ENCODE measurements at places on chromosomes 11 and 22. TPM values are rescaled to one million over a fixed set of nuclear protein-coding genes. Genes with fewer than 3 reads are reported as not detected.

The MS4A18 gene
- total RNA-seq, result not detected

The NAALADL1 gene
- 13.4 TPM for total RNA-seq

The NCF4 gene
- total RNA-seq, result 45.0 TPM

The ALDH3B2 gene
- 1.8 TPM for total RNA-seq

The VPREB1 gene
- total RNA-seq, result not detected

The CD6 gene
- total RNA-seq, result 5.6 TPM

The OR52I1 gene
- not detected for total RNA-seq

The SCGB2A2 gene
- total RNA-seq, result not detected

GRCh38 chr11:27058456-27058855 lies 17.8 kb downstream of the BBOX1 start:
- DNase-seq, result no peak
- H3K4me1 ChIP-seq, result no peaks in the 10 kb centered on the region
- no peak overlapping the region for H3K27ac ChIP-seq
- H3K27me3 ChIP-seq, result no peaks in the 10 kb centered on the region
- no peak overlapping the region for H3K4me3 ChIP-seq

DNA sequence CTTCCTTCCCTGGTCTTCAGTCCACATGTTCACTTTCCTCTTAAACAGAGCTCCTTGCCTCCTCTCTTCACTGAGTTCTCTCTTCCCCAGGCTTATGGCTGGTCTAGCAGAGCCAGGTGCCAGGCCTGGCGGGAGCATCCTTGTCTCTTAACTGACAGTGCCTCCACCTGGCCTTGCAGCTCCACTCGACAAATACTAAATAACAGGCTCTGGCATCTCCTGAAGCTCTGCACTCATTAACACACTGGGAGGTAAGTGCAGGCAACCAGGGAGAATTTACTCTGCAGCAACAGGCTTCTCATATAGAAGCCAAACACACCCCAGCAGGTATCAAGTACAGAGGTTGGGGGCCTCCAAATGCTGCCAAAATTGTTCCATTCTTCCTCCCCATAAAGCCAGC lies 438.1 kb downstream of the SOX6 start:
- H3K27me3 ChIP-seq, result no peaks in the 10 kb centered on the region
- no peak overlapping the region for H3K4me3 ChIP-seq
- H3K36me3 ChIP-seq, result no peaks in the 10 kb centered on the region
- no peaks in the 10 kb centered on the region for H3K4me1 ChIP-seq
- DNase-seq, result no peak

DNA sequence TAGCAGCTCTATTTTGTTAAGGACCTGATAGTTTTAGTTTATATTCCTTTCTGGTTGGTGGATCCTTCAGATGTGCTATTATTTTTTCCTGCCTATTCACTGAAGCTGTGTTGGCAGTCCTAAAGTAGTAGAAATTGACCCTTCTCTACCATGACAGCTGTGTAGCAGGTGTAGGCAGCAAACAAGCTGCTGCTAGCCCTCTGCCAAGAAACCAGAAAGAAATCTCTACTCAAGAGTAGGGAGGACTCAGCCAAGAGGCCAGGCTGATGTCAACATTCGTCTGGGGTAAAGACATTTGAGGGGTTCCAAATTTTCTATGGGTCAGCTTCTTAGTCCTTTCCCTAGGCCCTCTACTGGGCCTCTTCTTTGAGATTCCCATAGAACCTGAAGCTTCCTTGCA lies 51.2 kb downstream of the CSTF3 start:
- H3K36me3 ChIP-seq, result peaks cover 6% of the 10 kb centered on the region
- no peaks in the 10 kb centered on the region for H3K4me1 ChIP-seq
- no peak for DNase-seq
- H3K27me3 ChIP-seq, result no peaks in the 10 kb centered on the region

DNA sequence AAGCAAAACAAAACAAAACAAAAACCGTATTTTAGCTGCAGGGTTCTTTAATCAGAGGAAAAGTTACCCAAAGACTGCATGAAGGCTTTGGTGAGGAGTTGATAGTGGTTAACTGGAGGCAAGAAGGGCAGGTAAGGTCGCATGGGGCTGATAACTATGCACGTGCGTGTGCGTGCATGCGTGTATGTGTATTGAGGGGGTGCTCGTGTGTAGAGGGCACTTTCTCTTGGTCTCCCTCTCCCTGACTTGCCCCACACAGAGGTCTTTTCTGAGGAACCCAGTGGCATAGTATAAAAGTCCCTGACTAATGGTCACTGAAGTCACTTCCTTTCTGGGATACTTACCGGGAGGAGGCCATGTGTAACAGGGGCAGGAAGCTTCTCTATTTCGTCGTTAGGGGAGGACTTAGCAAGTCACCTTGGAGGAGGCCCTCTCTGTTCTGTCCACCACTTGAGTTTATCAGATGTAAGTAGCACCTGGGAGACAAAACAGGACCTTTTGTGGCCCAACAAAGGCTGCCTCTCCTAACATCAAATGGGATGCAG lies 20.1 kb upstream of the FCHSD2 start:
- no peak for DNase-seq
- no peak overlapping the region for H3K4me3 ChIP-seq
- H3K27ac ChIP-seq, result no peak overlapping the region
- no peaks in the 10 kb centered on the region for H3K36me3 ChIP-seq
- H3K4me1 ChIP-seq, result peaks cover 17% of the 10 kb centered on the region

DNA sequence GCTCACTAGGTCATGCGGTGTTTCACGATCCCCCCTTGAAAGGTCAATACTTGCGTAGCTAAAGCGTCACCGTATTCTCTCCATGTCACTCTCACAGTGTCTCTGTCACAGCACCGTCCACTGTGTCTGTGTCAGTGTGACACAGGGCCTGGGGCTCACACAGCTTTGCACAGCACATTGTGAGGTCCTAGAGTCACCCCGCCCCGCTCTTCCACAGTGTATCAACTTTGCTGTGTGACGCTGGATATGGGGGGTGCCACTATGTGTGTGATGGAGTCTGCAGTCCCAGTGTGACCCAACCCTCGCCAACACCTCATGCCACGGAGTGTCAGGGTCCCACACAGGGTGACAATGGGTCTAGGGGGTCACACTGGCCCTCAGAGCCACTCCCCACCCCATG lies 583 bp downstream of the P4HA3 start:
- H3K4me3 ChIP-seq, result peak overlapping the region; percentile 55
- no peaks in the 10 kb centered on the region for H3K36me3 ChIP-seq
- H3K4me1 ChIP-seq, result peaks cover 10% of the 10 kb centered on the region
- no peak overlapping the region for H3K27ac ChIP-seq
- H3K27me3 ChIP-seq, result no peaks in the 10 kb centered on the region
- DNase-seq, result no peak

GRCh38 chr22:48780597-48781277 lies 1046.9 kb downstream of the BRD1 start:
- H3K27ac ChIP-seq, result no peak overlapping the region
- DNase-seq, result peak; percentile 6
- H3K36me3 ChIP-seq, result no peaks in the 10 kb centered on the region
- no peaks in the 10 kb centered on the region for H3K4me1 ChIP-seq

- H3K4me1 ChIP-seq, result peaks cover 7% of the 10 kb centered on the region
- H3K27ac ChIP-seq, result no peak overlapping the region
- H3K27me3 ChIP-seq, result no peaks in the 10 kb centered on the region
- peaks cover 13% of the 10 kb centered on the region for H3K36me3 ChIP-seq
- no peak for DNase-seq
- no peak overlapping the region for H3K4me3 ChIP-seq
These were observed 86.8 kb downstream of the AMOTL1 start for GRCh38 chr11:94854770-94855633.

DNA sequence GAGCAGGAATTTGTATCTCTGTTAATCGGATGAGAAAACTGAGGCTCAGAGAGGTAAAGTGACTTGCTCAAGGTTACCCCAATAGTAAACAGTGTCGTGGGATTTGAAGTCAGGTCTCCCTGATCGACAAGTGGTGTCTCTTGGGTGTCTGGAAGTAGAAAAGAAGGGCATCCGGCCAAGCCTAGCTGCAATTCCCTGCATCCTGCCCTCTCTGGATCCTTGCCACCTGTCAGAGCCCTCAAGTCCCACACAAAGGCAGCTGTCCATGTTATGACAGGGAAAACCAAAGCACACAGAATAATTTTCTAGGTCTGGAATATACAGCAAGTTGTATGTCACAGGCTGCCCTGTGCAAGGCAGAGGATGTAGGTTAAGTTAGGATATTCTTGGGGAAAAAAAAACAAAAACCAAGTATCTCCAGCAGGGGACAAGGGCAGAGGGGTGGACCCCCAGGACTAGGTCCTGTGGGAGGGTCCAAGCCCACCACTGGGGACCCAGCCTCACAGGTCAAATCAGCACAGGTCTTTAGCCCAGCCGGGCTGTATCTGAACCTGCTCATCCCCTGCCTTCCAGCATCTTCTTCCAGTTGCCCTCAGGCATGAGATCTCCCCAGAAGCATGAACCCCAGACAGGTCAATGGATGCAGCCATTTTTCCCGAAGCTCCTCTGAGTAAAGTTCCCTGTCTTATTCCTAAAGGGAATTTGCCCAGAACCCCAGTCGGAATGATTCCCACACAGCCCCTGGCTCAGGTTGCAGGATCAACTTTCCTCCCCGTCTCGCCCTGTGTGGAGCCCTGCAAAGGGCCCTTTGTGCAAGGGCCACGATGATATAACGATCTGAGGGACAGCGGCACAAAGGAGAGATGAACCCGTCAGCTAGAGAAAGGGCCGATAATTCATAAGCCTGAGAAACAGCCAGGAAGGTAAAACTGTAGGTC lies 15.0 kb downstream of the USH1C start:
- no peak for DNase-seq
- H3K36me3 ChIP-seq, result no peaks in the 10 kb centered on the region
- H3K27me3 ChIP-seq, result no peaks in the 10 kb centered on the region
- no peak overlapping the region for H3K4me3 ChIP-seq
- no peaks in the 10 kb centered on the region for H3K4me1 ChIP-seq

- H3K4me1 ChIP-seq, result no peaks in the 10 kb centered on the region
- H3K27me3 ChIP-seq, result no peaks in the 10 kb centered on the region
- no peak for DNase-seq
- H3K4me3 ChIP-seq, result no peak overlapping the region
These were observed 74.9 kb downstream of the DSCAML1 start for GRCh38 chr11:117722082-117722481.

DNA sequence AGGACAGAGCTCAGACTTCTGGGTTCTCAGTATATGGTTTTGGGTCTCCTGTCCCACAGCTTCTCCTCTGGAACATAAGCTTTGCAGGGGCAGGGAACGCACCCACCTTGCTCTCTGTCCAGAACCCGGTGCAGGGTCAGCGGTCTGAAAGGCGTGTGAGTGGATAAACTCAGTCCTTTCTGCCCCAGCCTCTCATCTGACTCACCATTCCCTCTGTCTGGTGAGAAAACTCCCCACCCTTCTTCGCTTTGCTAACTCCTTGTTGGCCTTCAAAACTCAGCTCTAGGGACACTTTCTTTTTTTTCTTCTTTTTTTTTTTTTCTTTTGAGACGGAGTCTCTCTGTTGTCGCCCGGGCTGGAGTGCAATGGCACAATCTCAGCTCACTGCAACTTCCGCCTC lies 68.9 kb upstream of the NUP50 start:
- no peaks in the 10 kb centered on the region for H3K27me3 ChIP-seq
- H3K4me1 ChIP-seq, result no peaks in the 10 kb centered on the region
- no peak for DNase-seq
- H3K4me3 ChIP-seq, result no peak overlapping the region
- no peak overlapping the region for H3K27ac ChIP-seq
- no peaks in the 10 kb centered on the region for H3K36me3 ChIP-seq

DNA sequence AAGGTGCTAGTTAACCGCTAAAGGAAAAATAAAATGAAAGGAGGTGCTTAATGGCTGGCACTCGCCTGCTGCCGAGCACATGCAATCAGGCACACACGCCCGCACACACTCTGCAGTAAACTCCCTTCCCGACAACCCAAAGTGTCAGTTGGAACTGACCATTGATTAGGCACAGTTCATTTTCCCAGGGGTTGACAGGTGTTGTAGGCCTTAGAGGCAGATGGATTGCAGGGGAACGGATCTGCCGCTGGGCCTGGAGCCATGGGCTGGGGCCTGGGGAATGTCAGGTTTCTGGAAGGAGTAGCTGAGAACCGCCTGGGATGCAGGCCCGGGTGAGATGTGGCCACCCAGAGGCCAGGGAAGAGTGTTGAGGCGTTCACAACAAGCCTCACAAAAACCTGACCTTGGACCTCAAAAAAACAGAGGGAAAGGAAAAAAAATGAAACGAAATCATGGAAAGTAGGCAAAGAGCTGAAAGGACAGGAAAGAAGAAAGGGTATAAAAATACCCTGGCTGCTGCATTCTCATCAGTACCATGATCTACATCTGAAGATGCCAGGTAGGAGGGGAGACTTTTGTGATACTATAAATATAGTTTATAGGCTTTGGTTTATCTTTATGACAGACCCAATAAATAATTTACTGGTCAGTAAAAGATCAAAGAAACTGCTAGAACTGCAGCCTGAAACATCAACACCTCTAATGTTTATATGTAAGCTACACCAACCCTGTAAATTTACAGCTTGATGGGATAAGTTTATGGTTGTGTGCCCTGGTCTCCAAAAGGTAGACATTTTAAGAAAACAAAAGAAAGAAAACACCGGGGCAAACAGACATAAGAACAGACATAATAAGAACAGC lies 313.4 kb downstream of the BUD13 start:
- no peak overlapping the region for H3K27ac ChIP-seq
- no peaks in the 10 kb centered on the region for H3K4me1 ChIP-seq
- no peak overlapping the region for H3K4me3 ChIP-seq
- peak; percentile 27 for DNase-seq

GRCh38 chr11:121610706-121611105 lies 157.9 kb upstream of the SORL1-AS1 start:
- H3K36me3 ChIP-seq, result peaks cover 70% of the 10 kb centered on the region
- H3K4me1 ChIP-seq, result no peaks in the 10 kb centered on the region
- no peak for DNase-seq
- H3K27ac ChIP-seq, result no peak overlapping the region

GRCh38 chr11:68667511-68668500 lies 16.5 kb upstream of the GAL start:
- no peak overlapping the region for H3K27ac ChIP-seq
- no peak overlapping the region for H3K4me3 ChIP-seq
- no peaks in the 10 kb centered on the region for H3K27me3 ChIP-seq

- peaks cover 3% of the 10 kb centered on the region for H3K4me1 ChIP-seq
- H3K27ac ChIP-seq, result peak overlapping the region; percentile 16
- H3K27me3 ChIP-seq, result no peaks in the 10 kb centered on the region
- no peaks in the 10 kb centered on the region for H3K36me3 ChIP-seq
These were observed 22.9 kb upstream of the ARHGAP8 start for GRCh38 chr22:44729391-44730021.

GRCh38 chr11:22626573-22627239 lies 1.1 kb upstream of the FANCF start:
- peak overlapping the region; percentile 91 for H3K27ac ChIP-seq
- peaks cover 10% of the 10 kb centered on the region for H3K4me1 ChIP-seq
- no peak overlapping the region for H3K4me3 ChIP-seq
- DNase-seq, result no peak
- no peaks in the 10 kb centered on the region for H3K27me3 ChIP-seq
- H3K36me3 ChIP-seq, result no peaks in the 10 kb centered on the region

DNA sequence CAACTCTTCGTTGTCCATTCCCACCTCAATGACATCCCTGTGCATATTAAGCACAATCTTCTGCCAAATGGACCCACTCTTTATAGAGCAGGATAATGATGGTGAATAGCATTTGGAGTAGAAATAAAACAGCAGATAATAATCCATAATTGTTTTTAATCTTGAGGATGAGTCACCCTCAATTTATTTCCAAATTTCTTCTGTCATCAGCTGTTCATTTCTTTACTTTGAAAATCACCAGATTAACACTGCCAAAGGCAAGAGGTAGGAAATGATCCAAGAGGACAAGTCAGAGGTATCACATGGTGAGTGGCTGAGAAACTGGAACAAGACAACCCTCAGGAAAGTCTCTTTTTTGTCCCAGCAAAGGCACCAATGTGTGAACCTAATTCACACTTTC lies 7.3 kb upstream of the AMBRA1 start:
- DNase-seq, result no peak
- H3K36me3 ChIP-seq, result peaks cover 7% of the 10 kb centered on the region
- no peaks in the 10 kb centered on the region for H3K27me3 ChIP-seq
- H3K27ac ChIP-seq, result no peak overlapping the region
- no peak overlapping the region for H3K4me3 ChIP-seq

Data from upper lobe of left lung (tissue), 6 donors.